Esophagus squamous epithelium (tissue), 5 donors: ENCODE measurements at places on chromosomes 5 and 9.

- DNase-seq = no peak
Observed at GRCh38 chr5:84354101-84354500, 30.6 kb downstream of the EDIL3 start.

DNA sequence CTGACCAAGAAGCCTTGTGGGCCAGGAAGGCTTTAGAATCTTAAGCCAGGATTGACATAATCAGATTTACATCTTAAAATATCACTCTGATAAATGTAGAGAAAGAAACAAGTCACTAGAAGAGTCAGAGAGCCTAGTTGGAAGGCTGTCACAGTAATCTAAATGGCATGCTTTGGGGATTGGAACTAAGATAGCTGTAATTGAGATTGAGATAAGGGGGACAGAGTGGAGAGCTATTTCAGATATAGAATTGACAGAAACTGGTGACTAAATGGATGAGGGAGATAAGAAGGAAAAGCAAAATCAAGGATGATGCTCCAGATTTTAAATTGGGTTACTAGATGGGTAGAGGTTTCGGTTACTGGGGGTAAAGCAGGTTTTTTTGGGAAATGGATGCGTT, 100.5 kb downstream of the XRCC4 start:
- no peak for DNase-seq

DNA sequence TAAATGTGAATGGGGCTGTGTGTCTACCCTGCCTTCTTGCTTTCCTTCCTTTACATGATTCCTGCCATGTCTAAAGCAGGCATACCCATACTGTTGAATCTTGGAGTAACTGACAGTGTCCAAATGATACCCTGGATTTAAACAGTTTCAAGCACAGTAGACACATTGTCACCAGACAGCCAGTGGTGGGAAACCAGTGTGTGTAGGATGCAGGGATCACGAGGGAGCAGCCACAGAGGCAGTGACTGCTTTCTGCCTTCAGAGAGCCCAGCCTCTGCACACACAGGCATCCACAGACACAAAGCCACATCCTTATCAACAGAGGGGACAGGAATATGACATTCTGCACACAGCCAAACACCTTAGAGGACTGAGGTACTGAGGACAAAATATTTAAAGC, 184.2 kb upstream of the TBCA start:
- no peak for DNase-seq

- no peak for DNase-seq
Observed at GRCh38 chr5:95671826-95672225, 11.0 kb downstream of the SPATA9 start.

DNA sequence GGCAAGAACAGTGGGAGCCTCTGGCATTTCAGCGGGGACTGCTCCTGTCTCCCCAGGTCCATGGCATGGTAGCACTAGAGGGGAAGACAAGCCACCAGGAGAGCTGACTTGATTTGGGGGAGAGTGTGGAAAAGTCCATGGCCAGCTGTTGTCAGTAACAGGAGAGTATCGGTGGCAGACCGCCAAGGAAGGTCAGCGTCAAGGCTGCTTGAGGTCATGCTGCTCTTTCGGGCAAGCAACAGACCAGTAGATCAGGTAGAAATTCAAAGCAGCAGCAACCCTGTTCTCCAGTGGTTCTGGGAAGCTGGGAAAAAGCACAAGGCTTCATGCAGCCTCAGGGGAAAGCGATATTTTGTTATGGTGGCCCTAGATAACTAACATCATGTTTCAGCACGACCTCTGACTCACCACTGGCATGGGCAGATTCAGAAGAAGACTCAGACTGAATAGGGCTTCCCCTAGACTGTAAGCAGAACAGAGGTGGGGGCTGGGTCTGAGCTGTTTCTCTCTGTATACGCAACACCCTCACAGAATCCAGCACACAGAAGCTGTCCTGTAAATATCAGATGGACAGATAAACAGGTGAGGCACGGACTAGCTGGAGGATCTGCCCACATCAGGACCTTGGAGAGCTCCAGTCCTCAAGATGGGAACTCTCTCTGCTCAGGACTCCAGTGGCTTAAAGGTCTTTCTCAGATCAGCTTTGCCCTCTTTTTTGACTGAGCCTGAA, 35.2 kb upstream of the PLEKHG4B start:
- no peak for DNase-seq

DNA sequence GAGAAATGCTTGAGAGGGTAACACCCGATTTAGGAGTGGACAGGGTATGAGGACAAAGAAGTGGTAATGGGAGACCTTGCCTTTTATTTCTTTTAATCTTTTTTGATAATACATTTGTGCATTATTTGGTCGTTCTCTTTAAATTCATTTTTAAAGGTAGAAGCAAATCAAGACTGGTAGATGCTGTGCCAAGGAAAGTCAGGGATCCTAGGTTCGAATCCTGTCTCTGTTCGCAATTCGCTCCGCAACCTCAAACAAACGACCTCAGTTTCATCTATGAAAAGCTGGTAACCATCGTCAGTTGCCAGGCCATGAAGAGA, 353 bp upstream of the TMED9 start:
- DNase-seq = no peak

- no peak for DNase-seq
Observed at GRCh38 chr9:715743-716400, 125.6 kb upstream of the DMRT1 start.

GRCh38 chr5:33933723-33934169, 2.4 kb upstream of the RXFP3 start:
- DNase-seq = no peak

GRCh38 chr5:75482482-75482881, 28.9 kb downstream of the CERT1 start:
- no peak for DNase-seq
